Kidney (tissue), 22 donors: ENCODE measurements at places on chromosomes 7 and 10. TPM values are rescaled to one million over a fixed set of nuclear protein-coding genes. Genes with fewer than 3 reads are reported as not detected.
A peak's percentile ranks its signal among the peaks of the same experiment; 100 is the strongest.

SPAM1 gene
- not detected for polyA plus RNA-seq

MYOF gene
- 11.5 TPM for polyA plus RNA-seq

GBX1 gene
- polyA plus RNA-seq: not detected

NRP1 gene
- polyA plus RNA-seq: 40.5 TPM

CDK6 gene
- 3.6 TPM for polyA plus RNA-seq

MYH16 gene
- polyA plus RNA-seq: not detected

DNA sequence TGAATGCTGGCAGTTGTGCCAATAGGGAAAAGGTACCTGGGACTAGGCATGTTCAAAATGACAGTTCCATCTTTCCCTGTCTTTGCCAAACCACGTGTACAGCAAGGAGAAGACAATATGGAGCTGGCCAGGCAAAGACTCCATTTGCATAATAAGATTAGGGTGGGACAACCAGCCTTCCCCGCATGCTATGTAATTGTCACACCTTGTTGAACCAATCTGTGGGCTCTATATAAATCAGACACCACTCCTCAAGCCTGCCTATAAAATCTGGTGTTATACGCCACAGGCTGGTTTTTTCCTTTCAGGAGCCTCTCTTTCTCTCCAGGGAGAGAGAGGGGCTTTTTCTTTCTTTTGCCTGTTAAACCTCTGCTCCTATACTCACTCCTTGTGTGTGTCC, 11.0 kb upstream of the NUB1 start:
- DNase-seq: no peak

GRCh38 chr7:130276796-130277762, 10.4 kb downstream of the CPA2 start:
- DNase-seq: no peak

GRCh38 chr7:17015598-17016031, 133.8 kb upstream of the AGR3 start:
- DNase-seq: no peak

DNA sequence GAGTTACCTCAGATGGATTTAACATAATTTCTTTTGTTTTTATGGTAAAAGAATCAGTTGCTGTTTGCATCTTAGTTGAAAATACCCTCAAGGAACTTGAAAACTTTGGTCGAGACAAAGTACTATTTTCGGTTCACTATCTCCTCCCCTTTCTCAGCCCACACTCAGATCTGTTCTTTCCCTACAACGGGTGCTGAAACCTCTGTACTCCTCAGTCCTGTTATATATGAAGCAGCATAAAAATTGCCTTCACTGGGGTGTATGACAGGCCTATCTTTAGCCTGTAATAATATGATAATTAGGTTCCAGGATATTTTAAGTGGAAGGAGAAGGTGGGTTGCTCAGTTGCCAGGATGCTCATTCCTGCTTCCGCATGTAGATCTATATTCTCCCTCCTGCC, 105.2 kb upstream of the NOBOX start:
- no peak for DNase-seq

DNA sequence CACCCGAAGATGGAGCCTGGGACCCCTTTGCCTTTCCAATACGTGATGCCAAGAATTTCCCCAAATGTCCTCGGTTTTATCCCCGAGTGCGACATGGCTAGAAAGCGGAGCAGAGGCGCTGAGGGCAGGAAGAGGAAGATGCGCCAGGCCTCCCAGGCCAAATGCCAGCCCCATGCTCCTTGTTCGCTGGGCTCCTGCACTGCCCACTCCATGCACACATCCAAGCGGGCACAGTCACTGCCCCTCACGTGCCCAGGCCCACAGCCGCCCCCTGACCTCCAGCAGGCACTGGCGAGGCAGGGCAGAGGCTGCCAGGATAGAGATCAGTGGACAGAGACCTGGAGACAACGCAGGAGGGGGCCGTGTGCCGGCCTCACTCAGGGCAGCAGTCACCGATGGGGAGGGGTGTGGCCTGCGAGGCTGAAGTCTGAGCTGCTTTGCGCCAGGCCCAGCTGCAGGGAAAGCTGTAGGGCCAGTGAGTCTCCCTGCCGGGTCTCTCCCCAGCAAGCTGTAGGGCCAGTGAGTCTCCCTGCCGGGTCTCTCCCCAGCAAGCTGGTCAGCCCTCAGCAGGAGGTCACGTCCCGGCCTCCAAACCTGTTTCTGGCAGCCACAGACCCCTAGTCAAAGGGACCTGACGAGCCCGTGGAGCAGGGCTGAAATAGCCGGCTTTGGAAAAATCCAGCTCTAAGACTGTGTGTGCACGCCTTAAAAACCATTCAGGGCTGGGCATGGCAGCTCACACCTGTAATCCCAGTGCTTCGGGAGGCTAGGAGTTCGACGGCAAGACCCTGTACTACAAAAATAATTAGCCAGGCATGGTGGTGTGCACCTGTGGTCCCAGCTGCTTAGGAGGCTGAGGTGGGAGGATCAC, 100.6 kb upstream of the DIP2C start:
- DNase-seq: peak; percentile 52

DNA sequence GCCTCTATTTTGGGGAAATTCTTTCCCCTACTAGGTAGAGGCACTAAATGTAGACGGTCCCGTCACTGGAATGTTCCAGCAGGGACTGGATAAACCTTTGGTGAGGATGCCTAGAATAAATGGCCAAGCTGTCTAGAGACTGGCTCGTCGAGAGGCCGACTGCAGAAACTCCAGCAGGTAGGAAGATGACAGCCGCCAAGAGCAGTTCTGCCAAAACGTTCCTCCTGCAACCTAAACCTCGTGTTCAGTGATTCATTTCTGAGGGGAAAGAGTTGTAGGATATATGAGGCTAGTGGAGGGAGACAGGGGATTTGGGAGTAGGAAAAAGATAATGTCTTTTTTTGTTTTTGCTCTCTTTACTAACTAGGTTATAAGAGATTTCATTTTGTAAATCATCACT, 184.7 kb upstream of the GDF10 start:
- DNase-seq: no peak

GRCh38 chr10:29751240-29751639, 116.5 kb upstream of the SVIL start:
- DNase-seq: no peak

GRCh38 chr10:110793886-110794285, 77.8 kb upstream of the PDCD4 start:
- DNase-seq: no peak

DNA sequence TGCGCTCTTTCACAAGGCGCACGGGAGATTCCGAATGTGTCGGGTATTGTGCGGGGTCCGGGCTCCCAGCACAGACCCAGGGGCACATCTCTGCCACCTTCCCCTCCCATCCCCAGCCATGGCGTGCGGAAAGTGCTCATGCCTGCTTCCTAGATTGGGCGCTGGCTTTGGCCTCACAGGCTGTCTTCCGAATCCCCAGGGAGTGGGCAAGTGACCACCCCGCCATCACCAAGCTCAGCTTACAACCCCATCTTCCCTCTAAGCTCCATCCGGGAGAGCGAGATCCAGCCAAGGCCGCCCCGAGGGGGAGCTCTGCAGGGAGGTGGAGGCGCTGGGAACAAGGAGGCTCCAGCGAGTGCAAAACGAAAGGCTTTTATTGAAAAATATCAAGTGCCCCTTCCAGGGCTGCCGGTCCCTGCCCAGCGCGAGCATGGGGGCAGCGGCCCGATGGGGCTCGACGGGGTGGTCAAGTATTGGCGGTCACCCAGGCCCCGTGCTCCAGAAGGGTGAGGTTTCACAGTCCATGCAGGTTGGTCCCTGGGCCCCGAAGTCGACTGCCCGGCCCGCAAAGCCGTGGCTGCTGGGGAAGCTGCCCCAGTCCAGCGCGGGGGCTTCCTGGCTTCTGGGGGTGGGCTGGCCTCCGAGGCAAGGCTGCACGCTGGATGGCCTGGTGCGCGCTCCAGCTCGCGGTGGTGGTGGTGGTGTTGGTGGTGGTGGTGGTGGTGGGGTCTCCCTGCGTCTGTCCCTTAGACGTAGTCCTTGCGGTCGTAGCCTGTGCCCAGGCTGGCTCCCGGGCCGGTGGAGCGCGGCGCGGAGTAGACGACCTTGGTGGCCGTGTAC, 1.2 kb downstream of the CLDN3 start:
- peak; percentile 64 for DNase-seq

GRCh38 chr10:80400136-80400804, 8.1 kb upstream of the PRXL2A start:
- no peak for DNase-seq

DNA sequence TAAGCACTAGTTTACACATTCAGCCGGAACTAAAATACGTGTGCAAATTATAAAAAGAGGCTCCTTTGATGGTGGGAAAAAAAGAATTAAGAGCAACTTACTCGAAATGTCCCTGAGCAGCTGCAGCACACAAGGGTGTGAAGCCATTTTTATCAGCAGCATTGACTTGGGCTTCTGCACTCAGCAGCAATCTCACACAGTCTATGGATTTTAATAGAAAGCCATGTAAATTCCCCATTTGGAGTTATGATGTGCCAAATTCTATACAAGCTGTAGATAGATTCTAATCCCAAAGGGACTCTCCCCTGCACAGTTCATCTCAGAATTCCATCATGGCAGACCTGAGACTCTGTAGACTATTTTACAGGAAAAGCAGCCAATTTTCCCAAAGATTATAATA, 90.5 kb downstream of the CTTNBP2 start:
- DNase-seq: no peak

DNA sequence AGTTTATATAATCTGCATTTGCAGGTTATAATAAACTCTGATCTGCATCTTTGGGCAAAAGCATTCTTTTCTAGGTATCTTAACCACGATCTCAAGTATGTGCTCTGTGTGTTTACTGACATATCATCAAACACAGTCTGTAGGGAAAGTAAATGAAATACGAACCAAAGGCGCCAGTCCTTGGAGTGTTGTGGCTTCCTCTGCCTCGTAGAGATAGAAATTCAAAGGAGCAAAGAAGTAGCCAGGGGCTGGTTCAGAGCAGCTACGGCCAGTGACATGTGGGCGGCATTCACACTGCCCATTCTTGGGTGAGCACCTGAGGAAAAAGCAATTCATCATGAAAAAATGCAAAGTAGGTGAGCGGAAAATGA, 38.7 kb downstream of the LAMB4 start:
- no peak for DNase-seq

DNA sequence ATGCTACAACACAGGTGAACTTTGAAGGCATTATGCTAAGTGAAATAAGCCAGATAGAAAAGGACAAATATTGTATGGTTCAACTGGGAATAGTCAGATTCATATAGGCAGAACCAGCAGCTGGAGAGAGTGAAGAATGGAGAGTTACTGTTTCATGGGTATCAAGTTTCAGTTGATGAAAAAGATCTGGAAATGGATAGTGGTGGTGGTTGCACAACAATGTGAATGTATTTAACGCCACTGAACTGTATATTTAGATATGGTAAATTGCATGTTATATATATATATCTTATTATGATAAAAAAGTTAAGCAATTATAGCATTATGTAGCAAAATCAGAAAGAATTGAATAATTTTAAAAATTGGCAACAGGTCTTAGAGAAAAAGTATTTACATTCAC, 3.9 kb downstream of the LMBR1 start:
- no peak for DNase-seq

DNA sequence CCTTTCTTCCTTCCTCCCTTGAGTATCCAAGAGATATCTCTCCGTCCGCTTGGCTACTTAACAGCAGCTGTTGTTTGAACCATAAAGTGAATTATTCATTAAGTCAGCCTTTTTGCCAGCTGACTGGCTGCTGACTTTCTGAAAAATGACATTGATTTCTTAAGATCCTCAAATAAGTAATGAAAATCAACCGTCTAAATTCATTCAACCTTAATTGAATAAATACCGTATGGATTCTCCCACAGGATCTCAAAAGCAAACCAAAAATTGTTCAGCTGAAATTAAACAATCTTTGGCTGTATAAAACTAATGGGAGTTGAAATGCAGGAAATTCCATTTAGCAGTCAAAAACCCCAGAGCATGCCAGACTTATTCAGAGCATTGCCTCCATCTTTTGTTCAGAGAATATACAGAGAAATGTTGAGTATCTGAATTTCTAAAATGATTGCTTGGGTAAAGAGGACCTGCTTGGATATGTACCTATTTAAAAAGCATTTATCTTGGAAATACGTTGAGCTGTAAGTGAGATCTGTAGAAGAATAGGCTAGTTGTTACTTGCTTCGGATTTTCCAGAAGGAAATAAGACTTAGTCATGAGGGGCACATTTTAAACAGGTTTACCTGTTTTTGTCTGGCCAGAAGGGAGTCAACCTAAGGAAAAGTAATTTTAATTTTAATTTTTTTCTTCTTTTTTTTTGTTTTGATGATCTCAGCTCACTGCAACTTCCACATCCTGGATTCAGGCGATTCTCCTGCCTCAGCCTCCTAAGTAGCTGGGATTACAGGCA, 136.2 kb downstream of the PLXDC2 start:
- DNase-seq: no peak

GRCh38 chr10:131656431-131656841, 244.4 kb upstream of the PPP2R2D start:
- DNase-seq: peak; percentile 60

DNA sequence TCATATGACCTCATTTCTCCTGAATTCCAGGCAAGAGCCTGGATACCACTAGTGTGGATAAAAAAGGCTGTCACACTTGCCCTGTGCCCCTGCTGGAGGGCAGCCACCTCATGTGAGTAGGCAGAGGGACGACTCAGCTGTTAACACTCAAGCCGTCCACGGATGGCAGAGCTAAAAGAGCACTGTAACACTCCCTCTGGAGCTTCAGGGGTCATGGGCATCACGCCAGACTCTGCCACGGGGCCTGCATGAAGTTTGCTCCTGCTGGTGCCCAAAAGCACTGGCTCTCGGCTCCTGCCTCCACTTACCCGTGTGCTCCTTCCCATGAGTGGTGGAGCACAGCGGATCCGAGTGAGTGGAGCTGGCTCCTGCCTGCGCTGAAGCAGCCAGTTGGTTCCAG, 919.8 kb upstream of the C7orf33 start:
- no peak for DNase-seq

DNA sequence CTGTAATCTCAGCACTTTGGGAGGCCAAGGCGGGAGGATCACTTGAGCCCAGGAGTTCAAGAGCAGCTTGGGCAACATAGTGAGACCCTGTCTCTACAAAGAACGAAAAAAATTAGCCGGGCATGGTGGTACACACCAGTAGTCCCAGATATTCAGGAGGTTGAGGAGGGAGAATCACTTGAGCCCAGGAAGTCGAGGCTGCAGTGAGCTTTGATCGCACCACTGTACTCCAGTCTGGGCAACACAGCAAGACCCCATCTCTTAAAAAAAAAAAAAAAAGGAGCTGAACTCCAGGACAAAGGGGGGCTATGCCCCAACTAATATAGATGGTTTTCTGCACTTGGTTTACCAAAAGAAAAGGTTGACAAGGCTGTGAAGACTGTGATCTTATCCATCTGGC, 101.2 kb upstream of the ANLN start:
- no peak for DNase-seq

GRCh38 chr10:84783386-84783785, 455.0 kb downstream of the CCSER2 start:
- no peak for DNase-seq

DNA sequence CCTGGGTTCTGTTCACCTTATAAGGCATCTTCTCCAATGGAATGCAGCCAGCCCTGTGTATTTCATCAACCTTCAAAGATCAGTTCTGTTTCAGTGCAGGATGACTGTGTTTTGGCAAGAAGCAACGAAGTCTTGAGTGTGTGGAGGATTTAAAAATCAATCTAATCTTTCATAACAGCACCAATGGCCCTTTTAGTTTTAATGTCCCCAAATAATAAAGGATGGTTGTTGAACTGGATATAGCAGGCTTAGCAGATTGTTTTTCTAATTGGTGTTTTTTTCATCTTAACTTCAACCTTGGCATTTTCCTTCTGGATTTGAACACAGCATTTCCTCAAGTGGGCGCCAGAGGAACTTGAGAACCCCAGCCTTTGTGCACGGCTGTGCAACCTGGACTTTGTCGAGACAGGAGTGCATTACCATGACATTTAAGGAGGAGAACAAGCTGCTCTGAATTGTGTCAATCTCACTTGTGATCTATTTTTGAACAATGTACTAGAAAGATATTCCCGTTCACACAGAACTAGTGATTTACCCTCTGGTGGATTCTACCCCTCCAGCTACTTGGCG, 313.3 kb upstream of the AKR1E2 start:
- no peak for DNase-seq
